ENCODE measurements at places on chromosomes 3 and 15.

GRCh38 chr3:57793737-57794187, 37.7 kb downstream of the SLMAP start:
- DNase-seq: no peak

DNA sequence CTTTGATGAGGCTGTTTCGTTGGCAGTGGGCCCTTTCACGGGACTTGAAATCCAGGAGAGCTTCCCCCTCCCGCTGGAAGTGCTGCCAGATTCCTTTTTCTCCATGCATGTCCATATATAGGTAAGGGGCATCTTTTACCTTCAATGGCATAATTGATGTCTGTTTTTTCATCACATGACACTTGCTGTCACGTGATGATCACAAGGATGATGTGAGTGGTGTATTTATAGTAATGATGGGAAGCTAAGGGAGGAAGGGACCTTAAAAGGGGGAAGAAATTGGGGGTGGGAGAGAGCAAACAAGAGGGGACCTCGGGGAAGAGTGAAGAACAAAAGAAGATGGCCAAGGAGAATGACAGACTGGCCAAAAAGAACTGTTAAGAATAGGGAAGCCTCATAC, 11.3 kb upstream of the SUSD5 start:
- no peak for DNase-seq

GRCh38 chr3:117892431-117892841, 1142.2 kb downstream of the IGSF11 start:
- DNase-seq: no peak

GRCh38 chr3:162769564-162769963, 1273.0 kb downstream of the OTOL1 start:
- no peak for DNase-seq

- DNase-seq: no peak
Measured at GRCh38 chr15:89829616-89830440, 15.2 kb upstream of the ANPEP start.

- DNase-seq: peak; percentile 81
Measured at GRCh38 chr3:111585217-111585616, 9.9 kb downstream of the ZBED2 start.

DNA sequence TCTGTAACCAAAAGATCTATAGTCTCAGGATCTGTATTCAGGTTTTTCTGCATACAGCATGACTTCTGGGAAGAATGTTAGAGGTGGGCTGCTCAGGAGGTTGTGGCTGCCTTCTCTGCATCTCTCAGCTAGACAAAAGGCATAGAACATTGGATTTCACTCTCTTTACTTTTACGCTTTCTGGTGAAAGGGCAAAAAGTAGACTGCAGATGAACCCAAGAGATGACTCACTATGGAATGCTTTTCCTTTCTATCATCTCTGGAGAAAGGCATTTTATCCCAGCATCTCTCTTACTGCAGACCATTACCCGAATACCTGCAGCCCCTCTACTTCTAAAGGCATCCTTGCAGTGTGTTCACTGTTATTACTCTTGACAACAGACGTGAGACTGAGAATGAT, 222.2 kb downstream of the WNT5A start:
- DNase-seq: no peak

Measured in LoVo (cell line).